Mesothelial cell of epicardium (in vitro differentiated cells): ENCODE measurements at places on chromosomes 3 and 15. TPM values are rescaled to one million over a fixed set of nuclear protein-coding genes. Genes with fewer than 3 reads are reported as not detected.

XCR1 gene
- not detected in 3 replicates for total RNA-seq

U2SURP gene
- 141 to 147 TPM (median 141 TPM) in 3 replicates for total RNA-seq

EOGT gene
- 8.0 to 9.6 TPM (median 8.9 TPM) in 3 replicates for total RNA-seq

SHF gene
- total RNA-seq, result 31.1 to 34.6 TPM (median 31.8 TPM) in 3 replicates

C15orf62 gene
- 0.44 to 0.47 TPM (median 0.45 TPM) in 3 replicates for total RNA-seq

REC114 gene
- not detected in 3 replicates for total RNA-seq

SCAMP5 gene
- total RNA-seq, result 23.5 to 30.5 TPM (median 28.4 TPM) in 3 replicates

DNA sequence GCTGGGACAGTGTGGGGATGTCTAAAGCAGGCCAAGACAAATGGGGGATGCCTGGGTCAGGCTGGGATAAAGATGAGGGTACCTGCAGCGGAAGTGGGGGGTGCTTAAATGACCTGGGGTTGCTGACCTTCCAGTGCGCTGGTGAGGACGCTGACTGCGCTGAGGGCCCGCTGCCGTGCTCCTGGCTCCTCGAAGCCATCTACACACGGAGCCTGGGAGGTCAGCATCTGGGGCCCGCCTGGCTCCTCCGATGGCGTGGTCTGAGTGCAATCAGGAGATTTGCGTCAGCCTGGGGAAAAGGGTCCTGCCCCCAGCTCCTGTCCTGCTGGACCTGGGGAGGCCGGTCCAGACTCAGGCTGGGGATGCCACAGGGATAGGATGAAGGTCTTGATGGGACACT lies 50.7 kb downstream of the SCN5A start:
- DNase-seq, result no peak

GRCh38 chr15:42358141-42358540 lies 1.2 kb upstream of the CAPN3 start:
- DNase-seq, result no peak

GRCh38 chr15:63233667-63234423 lies 43.6 kb upstream of the APH1B start:
- DNase-seq, result no peak

- DNase-seq, result no peak
Measured at GRCh38 chr3:32422943-32423342, 31.3 kb downstream of the CMTM7 start.

DNA sequence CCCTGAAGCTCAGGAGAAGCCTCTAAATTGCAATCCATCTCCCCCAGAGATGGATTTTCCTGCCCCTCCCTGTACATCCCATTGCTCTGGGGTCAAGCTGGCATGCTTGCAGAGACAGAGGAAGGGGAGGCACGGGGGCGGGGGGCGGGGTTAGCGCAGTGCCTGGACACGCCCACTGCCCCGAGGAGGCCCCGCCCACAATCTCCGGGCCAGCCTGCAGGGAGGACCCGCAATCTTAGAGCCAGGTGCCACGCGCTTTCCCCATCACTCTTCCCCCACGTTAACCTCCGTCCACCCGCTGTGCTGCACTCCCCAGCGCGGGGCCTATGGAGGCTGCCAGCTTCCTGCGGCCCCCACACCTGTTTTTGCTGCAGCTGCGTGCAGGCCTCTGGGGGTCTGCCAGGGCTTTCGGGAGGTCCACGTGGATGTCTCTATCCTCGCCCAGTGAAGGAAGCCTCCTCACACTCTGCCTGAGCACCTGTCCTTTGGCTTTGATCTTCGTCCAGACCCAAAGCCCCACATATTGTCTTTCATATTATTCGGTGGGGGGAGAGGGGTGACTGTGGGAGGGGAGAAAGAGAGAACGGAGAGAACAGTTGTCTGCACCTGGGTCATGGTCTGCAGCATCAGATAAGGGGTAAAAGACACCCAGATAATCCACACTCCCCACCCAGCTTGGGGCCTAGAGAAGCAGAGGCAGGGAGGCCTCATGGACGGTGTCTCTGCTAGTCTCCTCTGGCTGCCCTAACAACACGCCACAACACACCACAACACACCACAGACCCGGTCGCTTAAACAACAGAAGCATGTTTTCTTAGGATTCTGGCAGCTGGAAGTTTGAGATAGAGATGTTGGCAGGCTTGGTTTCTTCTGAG lies 118.0 kb upstream of the MEF2A start:
- no peak for DNase-seq

DNA sequence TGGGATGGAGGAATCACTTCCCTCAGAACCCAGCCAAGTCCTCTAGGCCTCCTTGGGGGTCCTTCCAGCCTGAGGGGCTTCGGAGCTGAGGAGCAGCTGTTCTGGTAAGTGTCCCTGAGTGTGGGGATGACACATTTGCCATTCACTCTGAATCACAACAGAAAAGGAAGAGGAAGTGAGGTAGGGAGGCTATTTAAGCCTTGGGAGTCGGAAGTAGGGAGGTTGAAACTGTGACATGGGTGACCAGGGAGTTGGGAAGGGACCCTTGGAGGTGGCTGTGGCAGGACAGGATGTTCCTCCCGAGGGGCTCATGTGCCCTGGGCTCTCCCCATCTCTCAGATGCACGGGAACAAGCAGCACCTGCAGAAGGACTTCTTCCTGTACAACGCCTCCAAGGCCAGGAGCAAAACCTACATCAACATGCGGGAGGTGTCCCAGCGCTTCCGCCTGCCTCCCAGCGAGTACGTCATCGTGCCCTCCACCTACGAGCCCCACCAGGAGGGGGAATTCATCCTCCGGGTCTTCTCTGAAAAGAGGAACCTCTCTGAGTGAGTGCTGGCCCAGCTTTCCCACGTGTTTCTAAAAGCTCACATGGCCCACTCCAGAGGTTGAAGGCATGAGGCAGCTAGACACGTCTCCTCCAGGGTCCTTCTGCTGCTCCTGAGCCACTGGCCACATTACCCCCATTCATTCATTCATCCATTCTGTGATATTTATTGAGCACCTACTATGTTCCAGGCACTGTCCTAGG lies 43.3 kb downstream of the CAPN3 start:
- DNase-seq, result no peak

DNA sequence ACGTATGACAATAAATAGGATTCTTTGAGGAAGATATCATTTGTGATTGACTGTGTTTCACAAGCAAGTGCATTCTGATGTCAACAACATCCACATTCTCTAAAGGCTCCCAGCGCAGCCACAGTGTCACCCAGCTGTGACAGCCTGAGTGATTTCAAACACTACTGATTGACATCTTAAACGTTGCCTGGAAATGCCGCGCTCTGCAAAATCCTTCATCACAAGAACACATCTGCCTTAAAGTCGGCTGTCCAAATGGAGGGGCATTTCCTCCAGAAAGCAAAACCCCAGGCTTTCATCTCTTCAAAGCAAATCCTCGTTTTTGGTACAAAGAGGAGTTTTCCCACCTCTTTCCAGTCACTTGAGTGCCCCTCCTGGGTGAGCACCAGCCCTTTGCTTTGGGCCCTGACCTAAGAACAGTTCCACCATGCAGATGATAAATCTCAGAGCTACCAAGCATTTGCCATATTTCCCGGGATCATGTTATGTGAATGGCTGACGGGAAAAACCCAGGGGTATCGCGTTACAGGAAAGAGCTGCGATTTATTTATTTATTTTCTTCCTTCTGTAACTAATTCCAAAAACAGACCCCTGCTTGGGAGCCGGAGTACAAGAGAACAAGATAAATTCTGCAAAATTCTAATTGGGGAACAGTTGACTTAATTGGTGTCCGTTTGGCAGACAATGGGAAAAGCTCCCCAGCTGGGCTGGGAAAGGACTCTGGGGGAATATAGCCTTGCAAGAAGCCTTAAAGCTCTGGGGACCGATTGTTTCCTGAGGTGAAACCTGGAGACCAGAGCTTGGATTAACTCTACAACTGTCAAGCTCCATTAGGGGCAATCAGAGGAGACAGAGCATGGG lies 703.8 kb upstream of the NR2F2 start:
- DNase-seq, result no peak

DNA sequence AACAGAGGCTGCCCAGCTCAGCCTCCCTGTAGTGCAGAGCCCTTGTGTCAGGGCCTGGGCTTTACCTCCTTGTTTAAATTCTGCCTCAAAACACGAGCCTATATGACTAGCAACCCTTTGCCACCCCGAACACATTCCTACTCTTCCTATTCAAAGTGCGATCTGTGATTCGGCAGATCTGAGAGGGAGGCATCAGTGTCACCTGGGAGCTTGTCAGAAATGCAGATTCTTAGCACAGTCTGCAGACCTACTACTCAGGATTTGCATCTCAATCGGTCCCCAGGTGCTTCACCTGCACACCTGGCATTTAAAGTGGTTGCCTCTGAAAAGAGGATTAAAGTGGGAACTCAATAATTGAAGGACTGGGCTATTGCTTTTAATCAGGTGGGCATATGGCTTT lies 273.2 kb upstream of the TOPAZ1 start:
- DNase-seq, result no peak

GRCh38 chr15:68608206-68608843 lies 29.5 kb downstream of the CORO2B start:
- DNase-seq, result no peak

DNA sequence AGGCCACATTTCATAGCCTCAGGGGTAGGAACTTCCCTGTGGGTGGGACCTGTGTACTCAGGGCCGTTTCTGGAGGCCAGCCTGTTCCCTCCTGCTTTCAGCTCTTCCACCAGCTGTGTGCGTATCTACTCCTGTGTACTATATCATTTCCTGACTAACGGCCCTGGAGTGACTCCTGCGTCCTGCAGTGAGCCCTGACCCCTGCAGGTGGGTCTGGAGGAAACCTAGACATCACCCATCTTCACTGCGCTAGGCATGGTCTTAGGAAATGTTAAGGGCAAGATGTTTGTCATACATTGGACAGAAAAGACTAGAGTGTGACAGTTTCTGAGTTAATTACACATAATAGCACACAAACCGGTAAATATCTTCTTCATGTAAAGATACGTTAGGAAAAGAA lies 297.3 kb downstream of the GABRB3 start:
- no peak for DNase-seq

DNA sequence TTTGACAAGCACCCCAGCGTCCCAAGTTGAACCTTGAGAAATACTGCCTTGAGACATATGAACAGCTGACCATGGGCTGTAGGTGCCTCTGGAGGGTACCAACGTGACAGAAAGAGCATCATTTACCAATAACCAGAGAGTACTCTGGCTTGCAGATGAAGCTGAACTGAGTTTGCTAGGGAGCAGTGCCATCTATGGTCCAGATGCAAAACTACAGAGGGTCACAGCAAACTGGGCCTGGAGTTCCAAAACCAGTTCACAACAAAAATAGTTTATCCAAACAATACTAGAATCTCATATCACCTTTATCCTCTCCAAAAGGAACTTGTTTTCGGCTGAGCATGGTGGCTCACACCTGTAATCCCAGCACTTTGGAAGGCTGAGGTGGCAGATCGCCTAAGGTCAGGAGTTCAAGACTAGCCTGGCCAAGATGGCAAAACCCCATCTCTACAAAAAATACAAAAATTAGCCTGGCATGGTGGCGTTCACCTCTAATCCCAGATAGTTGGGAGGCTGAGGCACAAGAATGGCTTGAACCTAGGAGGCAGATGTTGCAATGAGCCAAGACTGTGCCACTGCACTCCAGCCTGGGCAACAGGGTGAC lies 69.3 kb downstream of the CHAC1 start:
- peak; percentile 45 for DNase-seq

GRCh38 chr3:152126260-152126659 lies 142.5 kb upstream of the MBNL1 start:
- DNase-seq, result no peak

DNA sequence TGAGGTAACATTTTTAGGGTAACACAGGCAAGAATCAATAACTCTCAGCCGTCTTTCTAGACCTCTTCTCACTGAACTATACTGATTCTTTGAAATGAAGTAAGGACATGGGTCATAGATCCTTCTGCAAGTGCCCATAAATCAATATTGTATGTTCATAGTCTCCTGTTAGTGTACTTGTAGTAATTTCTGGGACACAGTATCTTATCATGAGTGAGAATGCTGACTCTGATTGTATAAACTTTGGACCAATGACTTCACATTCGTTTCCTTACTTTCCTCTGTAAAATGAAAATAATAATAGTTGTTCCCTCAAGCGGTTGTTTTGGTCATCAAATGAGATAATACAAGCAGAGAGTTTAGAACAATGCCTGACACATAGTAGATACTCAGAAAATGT lies 777.1 kb upstream of the GOLIM4 start:
- DNase-seq, result no peak

GRCh38 chr3:114143817-114144216 lies 35.0 kb downstream of the DRD3 start:
- DNase-seq, result no peak

DNA sequence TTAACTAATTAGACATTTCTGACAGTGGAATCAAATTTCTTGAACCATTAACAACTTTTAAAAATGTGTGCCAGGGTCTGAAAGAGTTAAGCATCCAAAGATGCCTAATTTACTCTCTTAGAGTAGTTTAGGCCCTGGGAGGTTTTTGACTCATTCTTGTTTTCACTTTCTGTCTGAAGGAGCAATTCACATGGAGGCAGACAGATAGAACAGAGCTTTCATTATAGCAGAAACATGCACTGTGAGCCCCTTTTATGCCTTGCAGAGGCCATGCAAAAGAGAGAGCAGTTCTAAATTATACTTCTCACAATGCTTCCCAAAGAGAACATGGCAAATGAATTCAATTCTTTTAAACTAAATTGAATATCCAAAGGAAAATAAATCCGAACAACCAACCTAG lies 554.8 kb downstream of the MFSD1 start:
- DNase-seq, result no peak

DNA sequence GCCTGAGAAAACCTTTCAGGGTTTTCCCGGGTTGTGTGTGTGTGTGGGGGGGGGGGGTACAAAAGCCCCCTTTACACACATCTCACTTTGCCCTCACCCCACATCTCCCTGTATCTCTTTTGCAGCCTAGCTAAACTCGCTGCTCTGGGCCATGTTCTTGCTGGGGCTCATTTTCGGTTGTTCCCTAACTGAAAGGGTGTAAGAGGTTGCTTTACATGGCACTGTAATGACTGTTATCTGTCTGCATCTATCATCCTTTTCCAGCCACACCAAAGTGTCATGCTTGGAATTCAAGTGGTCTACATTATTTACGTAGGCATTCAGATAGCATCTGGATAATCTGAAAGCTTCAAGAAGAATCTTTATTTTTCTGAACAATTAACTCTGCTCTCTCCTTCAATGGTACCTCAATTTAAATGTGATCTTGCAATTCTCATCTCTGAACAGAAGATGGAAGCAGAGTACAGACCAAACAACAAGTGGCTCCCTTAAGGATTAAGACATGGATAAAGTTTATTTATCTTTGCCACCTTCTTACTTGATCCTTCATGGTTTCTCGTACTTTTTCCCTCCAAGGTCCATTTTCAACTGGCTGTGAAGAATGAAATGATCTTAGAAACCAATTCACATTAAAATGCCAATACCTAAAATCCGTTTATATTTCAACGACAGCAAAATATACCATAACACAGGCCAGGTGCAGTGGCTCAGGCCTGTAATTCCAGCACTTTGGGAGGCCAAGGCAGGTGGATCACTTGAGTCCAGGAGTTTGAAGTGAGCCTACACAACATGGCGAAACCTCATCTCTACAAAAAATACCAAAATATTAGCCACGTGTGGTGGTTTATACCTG lies 34.9 kb downstream of the DCLK3 start:
- no peak for DNase-seq

GRCh38 chr3:37562876-37563275 lies 298.8 kb upstream of the CTDSPL start:
- no peak for DNase-seq

GRCh38 chr3:58613236-58614132 lies 36.3 kb upstream of the FAM107A start:
- no peak for DNase-seq

GRCh38 chr15:80099241-80099640 lies 39.8 kb downstream of the ZFAND6 start:
- DNase-seq, result no peak
